Stimulated activated CD8-positive, alpha-beta memory T cell treated with anti-CD3 and anti-CD28 coated beads, Interleukin-7, amount 100 ng/mL, for 1 hour (primary cell): ENCODE measurements at places on chromosomes 1 and 21.

GRCh38 chr21:41726058-41726558 lies 40.7 kb downstream of the RIPK4 start:
- no peak for DNase-seq

DNA sequence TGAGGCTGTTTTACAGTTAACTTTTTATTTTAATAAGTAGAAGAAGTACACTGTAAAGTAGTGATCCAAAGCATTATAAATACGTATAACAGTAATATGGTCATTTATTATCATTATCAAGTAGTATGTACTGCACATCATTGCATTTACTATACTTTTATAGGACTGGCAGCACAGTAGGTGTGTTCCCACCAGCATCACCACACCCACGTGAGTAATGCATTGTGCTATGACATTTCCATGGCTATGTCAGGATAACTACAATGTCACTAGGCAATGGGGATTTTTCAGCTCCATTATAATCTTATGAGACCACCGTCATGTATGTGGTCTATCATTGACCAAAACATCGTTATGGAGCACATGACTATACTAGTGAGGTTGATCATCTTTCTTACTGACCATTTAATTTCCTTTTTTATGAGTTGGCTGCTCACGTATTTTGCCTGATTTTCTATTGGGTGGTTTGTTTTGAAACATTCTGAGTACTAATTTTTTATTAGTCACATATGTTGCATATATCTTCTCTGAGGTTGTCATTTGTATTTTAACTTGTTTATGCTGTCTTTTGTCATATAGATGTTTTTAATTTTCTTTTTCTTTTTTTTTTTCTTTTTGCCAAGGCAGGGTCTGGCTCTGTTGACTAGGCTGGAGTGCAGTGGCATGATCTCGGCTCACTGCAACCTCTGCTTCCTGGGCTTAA lies 25.3 kb upstream of the SHCBP1L start:
- no peak for DNase-seq

DNA sequence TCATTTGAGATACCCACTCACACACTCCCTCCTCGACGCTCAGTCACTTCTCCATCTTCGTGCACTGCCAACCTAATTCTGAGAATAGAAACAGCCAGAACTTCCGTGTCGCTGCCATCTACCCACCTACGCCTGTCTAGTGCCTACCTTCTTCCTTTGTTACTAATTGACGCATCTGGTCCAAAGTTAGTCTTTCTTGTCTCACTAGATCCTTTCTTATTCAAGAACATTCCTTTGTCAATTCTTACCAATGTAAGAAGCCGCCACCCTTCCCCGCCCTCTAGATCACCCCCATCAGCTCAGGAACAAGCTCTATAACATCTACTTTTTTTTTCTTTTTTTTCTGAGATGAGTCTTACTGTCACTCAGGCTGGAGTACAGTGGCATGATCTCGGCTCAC lies 3.7 kb downstream of the PADI6 start:
- no peak for DNase-seq

DNA sequence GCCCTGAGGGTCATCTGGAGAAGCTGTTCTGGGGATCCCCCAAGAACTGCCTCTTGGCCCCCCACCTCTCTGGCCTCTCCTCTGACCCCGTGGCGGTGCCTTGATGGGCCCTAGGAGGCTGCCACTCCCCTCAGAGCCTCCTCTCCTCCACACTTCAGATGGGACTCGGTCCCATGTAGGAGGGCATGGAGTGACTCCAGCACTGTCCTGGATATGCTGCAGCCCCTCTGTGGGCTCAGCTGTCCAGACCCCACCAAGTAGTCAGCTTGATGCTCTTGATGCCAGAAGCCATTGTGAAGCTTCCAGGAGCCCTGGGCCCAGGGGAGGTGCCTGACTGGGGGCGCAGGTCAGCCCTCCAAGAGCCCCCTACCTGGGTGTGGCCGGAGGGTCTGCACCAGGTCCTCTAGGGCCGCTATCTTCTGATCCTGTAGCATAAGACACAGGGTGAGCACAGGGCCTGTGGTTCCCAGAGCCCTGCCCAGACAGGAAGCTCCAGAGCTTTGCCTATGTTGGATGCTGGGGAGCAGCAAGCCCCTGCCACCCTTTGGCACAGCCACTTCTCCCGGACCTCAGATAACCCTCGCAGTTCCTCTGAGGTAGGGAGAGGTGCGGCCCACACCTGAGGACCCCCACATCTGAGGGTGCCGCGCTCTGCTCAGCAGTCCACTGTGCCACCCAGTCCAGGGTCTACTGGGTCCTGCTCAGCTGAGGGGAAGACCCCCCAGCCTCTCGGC lies 9.2 kb downstream of the UBXN11 start:
- DNase-seq: no peak

GRCh38 chr1:22363403-22364325 lies 88.0 kb upstream of the ZBTB40 start:
- no peak for DNase-seq

DNA sequence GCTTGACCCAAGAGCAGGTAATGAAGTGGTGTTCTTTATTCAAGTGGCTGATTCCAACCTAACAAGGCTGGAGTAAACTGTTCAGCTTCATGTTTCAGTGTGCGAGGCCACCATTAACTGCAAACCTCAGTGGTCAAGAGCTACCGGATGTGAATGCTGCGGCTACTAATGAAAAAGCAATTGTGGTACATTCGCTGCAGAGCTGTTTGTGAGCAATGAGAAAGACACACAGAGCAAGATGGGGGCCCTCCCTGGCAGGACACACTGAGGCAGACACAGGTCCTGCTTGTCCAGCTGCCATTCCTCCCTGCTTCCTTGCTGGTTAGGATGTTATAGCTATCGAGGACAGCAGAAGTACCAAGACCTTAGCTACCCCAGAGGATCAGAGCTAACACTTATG lies 26.1 kb downstream of the SYF2 start:
- no peak for DNase-seq

DNA sequence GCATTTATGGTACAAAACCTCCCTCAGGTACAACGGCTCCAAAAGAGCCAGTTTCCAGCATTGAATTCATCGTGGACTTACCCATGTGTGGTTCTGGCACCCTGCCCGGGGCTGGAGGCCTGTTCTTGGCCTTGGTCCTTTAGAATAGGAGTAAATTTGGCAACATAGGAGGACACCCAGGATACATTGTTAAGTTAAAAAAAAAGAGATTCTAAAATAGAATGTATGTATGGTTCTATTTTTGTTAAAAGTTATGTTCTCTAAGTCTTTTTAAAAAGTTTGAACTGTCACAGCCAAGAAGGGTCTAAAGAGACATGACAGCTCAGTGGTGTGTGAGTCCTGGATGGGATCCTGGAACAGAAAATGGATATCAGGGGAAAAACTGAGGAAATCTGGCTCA lies 25.9 kb downstream of the EPHX1 start:
- no peak for DNase-seq

DNA sequence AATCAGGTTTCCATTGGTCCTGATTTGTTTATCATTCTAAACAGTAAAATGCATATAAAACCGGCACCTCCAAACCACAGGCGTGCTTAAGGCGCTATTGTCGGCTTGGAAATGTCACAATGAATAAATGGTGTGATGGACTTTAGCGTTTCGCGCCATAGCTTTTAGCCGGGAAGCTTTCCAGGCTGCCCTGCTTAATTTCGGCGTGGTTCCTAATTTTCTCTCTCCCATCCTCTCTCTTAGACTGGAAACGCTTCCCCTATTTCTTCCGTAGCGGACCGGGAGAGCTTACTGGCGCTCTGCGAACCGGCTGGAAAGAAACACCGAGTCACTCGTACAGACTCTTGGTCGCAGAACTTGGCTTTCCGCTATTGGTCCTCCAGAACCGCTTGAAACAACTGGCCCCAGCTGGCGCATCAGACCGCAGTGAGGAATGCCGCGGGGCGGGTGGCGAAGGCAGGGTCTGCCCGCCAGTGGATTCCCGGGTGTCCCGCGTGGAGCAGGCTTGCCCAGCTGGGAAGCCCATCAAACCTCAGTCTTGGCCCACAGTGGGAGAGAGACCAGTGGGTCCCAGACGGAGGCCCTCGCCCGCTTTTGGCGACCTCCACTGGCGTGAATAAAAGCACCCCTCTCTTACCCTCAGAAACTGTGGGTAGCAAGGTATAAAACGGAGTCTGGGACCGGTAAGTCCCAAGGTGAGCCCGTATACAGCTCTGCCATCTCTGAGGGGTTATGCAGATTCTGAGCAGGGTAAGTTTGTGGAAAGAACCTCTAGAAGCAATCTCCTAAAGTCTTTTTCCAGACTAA lies 4.0 kb upstream of the LHX8 start:
- DNase-seq: no peak

DNA sequence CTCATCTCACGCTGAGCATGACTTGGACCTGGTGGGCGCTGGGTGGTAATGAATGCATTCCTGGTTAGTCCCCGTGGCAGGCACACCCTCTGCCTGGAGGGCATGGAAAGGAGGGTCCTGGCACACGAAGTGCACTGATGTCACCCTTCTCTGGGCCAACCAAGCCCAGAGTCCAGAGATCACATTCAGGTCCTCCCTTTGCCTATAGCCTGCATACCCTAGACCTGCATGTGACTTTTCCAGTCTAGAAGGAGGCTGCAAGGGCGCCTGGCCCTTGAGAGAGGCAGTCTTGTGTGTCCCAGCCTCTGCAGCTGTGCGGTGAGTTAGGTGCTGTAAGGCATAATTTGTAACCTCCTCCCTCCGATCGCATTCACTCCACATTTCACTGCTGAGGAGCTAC lies 22.1 kb downstream of the PADI2 start:
- no peak for DNase-seq

DNA sequence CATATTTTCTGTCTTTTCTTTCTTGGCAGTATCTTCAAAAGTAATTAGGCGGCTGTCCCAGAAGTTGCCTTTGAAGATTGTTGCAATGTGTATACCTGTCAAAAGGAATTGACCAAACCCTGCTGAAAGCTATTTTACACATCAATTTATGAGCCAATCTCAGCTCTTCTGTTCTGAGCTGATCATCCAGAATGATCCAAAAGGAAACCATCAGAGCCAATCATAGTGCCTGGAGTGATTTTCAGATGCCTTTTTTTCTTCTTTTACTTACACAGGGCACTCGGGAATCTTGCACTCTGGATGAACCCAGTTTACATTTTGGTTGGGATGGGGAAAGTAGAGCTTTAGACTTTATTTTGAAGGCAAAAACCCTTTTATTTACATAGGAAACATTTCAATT lies 21.8 kb upstream of the APOBEC4 start:
- DNase-seq: no peak

- no peak for DNase-seq
These were observed 166.5 kb upstream of the CD34 start for GRCh38 chr1:208077232-208078075.

DNA sequence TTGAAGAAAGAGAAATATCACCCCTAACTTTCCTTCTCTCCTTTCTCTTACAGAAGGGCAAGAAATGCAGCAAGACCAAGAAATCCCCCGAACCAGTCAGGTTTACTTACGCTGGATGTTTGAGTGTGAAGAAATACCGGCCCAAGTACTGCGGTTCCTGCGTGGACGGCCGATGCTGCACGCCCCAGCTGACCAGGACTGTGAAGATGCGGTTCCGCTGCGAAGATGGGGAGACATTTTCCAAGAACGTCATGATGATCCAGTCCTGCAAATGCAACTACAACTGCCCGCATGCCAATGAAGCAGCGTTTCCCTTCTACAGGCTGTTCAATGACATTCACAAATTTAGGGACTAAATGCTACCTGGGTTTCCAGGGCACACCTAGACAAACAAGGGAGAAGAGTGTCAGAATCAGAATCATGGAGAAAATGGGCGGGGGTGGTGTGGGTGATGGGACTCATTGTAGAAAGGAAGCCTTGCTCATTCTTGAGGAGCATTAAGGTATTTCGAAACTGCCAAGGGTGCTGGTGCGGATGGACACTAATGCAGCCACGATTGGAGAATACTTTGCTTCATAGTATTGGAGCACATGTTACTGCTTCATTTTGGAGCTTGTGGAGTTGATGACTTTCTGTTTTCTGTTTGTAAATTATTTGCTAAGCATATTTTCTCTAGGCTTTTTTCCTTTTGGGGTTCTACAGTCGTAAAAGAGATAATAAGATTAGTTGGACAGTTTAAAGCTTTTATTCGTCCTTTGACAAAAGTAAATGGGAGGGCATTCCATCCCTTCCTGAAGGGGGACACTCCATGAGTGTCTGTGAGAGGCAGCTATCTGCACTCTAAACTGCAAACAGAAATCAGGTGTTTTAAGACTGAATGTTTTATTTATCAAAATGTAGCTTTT lies 2.4 kb downstream of the CCN1 start:
- no peak for DNase-seq

- no peak for DNase-seq
These were observed 1.8 kb downstream of the MRPS21 start for GRCh38 chr1:150295476-150295875.

DNA sequence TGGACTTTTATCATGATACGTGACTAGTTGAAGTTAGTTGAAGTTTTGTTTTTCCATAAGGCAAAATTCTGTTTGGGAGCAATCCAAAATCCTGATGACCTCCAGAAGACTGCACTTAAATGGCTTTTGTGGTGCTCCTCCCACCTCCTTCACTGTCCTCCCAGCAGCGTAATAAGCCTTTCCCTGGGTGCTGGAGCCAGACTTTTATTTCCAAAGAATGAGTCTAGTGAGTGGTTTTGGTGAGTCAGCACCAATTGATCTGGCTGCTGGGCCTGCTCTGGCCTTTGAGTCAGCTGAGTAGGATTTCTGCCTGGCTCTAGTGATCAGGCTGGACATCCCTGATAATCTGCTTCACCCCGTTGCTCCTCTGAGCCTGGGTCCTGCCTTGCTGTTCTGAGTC lies 21.7 kb upstream of the KCND3 start:
- no peak for DNase-seq

DNA sequence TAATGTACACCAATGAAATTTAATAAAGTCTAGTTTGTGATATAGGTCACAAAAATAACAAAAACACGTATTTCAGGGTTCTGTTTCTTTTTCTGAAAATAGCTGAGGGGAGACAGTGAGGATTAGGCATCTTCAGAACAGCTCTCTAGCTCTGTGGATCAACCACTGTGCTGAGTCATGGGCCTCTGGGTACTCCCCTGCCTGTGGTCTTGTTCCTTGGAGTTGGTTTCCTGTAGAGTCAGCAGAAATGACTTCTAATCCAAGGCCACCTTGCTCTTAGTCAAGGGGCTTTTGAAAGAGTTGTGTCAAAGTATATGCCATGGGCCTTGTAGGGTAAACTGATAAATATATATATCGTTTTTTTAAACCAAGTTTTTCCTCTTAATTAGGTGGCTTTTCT lies 141.8 kb upstream of the ZRANB2 start:
- DNase-seq: no peak

DNA sequence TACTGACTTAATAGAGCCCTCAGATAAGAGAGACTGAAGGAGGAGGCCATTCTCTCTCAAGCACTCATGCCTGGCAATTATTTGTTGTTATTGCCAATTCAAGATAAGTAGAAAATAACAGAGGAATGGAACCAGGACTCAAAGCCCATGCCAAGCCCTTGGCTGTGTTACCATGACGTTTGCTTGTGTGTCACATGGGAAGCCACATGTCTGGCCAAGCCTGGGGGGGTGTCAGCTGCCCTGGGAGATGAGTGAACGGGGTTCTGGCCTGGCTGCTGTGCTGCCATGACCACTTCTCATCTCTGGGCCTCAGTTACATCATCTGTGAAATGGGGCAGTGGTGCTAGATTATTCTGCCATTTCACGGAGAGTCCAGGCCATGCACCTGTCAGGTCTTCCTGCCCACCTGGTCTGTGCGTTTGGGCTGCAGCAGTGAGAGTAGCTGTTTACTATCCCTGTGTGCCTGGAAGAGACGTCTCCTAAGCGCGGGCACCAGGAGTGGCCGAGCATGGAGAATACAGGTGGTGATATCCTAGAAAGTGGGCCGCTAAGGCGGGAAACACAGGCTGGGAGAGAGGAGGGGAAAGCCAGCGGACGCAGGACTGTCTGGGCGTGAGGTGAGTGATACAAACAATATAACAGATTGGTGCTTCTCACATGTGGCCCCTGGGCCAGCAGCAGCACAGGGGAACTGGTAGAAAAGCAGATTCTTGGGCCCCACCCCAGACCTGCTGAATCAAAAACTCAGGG lies 67.8 kb downstream of the MAN1C1 start:
- DNase-seq: no peak
